ENCODE measurements at places on chromosomes 16 and 17. TPM values are rescaled to one million over a fixed set of nuclear protein-coding genes. Genes with fewer than 3 reads are reported as not detected.
A peak's percentile ranks its signal among the peaks of the same experiment; 100 is the strongest.

The MAP2K4 gene
- polyA plus RNA-seq: 32.9 TPM

The KRTAP4-3 gene
- polyA plus RNA-seq: not detected

The ABCC6 gene
- polyA plus RNA-seq: 3.7 TPM

The LITAF gene
- polyA plus RNA-seq: 190 TPM

The C16orf96 gene
- polyA plus RNA-seq: not detected

The SLC5A11 gene
- not detected for polyA plus RNA-seq

The ODAD4 gene
- 0.47 TPM for polyA plus RNA-seq

The CCDC137 gene
- 10.9 TPM for polyA plus RNA-seq

The VEZF1 gene
- polyA plus RNA-seq: 38.9 TPM

The ALDH3A1 gene
- polyA plus RNA-seq: 0.14 TPM

The CDC42EP4 gene
- polyA plus RNA-seq: 23.1 TPM

The CCL18 gene
- not detected for polyA plus RNA-seq

The SOX8 gene
- polyA plus RNA-seq: not detected

The HBQ1 gene
- polyA plus RNA-seq: not detected

The KRTAP9-1 gene
- not detected for polyA plus RNA-seq

The FOXC2 gene
- polyA plus RNA-seq: 1.6 TPM

The KRT12 gene
- not detected for polyA plus RNA-seq

The PIRT gene
- polyA plus RNA-seq: not detected

The ADGRG3 gene
- polyA plus RNA-seq: not detected

The C17orf107 gene
- 1.0 TPM for polyA plus RNA-seq

DNA sequence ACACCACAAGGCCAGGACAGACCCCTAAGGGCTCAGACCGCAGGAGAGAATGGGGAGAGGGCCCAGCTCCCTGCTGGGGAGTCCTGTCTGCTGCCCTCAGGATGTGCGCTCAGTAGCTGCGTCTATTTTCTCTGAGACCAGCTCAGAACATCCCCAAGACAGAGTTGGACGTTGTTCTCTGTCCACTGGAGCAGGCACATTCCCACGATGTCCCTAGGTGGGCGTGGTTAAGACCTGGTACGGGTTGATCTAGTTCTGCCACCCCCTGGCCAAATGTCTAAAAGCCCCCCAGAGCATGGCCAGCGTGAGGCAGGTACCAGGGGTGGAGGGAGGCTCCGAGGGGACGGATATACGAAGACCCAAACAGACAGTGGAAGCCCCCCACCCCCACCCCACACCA, 842 bp upstream of the CALB2 start:
- DNase-seq: no peak

DNA sequence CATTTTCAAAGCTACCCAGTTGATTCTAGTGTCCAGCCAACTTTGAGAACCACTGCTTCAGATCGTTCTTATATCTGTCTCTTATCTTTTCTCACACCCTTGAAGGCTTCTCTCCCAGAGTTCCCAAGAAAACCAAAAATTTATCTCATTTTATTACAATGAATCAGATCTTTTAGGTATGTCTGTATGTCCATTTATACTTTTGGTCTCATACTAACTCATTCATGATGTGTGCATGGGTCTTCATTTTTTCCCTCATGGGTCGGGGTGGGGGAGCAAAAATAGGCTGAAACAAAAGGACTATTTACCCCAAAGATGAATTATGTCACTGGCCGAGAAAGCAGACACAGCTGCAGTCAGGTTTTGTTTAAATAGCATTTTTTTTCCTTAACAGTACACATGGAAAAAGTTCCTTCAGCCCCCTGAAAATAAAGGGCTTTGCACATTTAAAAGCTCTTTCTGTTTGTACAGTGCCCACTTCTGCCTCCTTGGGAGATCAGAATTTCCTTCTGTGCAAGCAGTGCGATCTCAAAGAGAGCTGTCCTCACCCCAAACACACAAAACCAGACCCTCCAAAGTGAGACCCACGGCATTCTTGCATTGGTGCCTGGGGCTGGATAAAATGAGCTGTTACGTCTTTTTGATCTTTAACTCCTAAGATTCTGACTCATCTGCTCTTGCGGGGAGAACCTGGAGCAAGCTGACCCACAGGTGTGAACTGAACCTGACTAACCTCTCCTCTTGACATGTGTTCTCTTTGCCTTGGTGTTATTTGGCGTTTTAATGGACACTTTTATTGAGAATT, 251.2 kb upstream of the ELAC2 start:
- no peak for DNase-seq

GRCh38 chr17:66488864-66489263, 186.5 kb downstream of the PRKCA start:
- DNase-seq: no peak

DNA sequence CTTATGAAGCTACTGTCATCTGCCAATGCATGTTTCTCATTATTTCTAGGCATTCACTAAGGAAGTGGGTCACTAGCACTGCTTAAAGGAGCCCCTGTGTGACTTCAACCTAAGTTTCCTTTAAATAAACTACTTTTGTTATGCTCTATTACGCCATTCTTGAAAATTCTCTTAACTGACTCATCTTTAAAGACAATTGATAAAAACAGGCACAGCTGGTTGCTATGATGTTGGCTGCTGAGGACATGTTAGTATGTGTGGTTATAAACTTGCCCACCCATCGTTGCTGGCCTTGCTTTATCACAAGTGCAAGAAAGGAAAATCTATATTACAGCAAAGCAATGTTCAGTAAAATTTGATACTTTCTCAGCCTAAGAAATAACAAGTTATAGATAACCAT, 75.8 kb upstream of the CNTNAP4 start:
- peak; percentile 2 for DNase-seq

DNA sequence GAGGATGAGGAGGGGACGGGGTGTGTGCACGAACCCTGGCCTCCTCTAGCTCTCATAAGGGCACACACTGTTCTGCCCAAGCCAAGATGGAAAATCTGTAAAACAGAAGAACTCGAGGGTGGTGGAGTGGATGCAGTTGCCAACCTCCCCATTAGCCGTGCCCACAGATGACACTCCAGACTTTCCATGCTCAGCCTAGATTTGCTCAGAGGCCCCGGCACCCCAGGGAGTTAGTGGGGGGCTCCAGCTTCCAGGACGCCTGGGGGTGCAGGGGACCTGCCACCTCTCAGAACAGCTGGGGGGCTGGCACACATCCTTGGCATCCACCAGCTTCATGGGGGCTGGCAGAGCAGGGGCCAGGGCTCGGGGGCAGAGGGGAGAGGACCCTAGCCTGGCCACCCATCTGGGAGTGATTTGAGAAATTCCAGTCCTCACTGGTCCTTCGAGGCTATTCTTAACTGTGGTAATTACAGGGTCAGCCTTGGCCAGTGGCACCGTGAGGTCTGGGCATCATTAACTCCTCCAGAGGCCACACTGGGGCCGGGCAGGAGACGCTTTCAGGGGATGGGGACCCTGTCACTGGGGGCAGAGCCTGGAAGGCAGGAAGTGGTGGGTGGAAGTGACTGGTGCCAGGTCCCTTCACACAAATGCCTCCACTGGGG, 14.3 kb downstream of the VASN start:
- no peak for DNase-seq

DNA sequence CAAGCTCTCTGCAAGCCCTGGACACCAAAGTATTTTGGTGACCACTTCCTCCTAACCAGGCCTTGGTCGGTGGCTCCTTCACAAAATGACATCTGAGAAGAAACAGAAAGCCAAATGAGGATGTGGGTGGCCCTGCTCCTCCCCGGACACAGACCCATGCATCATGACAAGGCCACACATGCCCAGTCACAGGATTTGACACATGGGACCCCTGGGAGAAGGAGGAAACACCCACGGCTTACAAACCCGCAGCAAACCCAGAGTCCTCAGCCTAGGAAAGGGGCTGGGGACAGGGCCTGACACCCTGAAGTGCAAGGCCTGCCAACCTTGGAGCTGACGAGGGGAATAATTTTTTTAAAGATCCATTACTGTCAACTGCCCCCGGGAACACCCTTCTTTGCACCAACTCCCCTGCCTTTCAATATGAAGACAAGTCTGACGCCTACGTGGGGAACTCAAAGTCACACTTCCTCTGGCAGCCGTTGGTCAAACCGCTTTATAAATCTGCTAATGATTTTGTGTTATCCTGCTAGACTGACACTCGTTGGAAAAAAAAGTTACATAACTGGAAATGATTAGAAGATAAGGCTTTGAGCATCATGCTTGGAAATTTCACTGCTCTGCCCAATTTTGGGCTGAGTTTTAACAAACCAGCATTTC, 41.3 kb downstream of the GAS7 start:
- DNase-seq: no peak

- DNase-seq: no peak
Measured at GRCh38 chr17:1398931-1399678, 917 bp downstream of the YWHAE start.

GRCh38 chr17:40517286-40517662, 15.9 kb upstream of the TNS4 start:
- DNase-seq: no peak

GRCh38 chr17:1641065-1641403, 4.5 kb downstream of the SCARF1 start:
- DNase-seq: no peak

GRCh38 chr16:23952128-23952970, 116.6 kb downstream of the PRKCB start:
- DNase-seq: no peak

- no peak for DNase-seq
Measured at GRCh38 chr16:88066680-88067529, 115.7 kb downstream of the BANP start.

DNA sequence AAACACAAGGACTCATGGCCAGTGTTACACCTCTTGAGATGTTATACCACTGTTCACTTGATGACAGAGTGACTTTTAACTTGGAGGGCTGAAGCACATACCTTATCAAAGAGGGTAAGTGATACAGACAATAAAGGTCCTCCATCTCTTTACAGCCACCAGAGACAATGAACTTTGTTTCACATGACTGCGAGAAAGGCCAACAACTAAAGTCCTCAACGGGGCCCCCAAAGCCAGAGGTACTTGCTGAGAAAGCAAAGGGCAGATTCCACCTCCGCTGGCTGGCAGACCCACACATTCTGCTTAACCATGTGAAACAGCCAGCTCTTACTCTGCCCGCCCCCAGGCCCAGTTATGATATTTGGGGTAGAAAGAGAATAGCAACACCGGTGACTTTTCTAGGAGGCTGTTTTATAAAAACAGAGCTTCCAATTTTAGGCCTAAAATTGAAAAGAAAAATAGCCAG, 21.4 kb downstream of the DCUN1D3 start:
- DNase-seq: no peak

- DNase-seq: no peak
Measured at GRCh38 chr16:11620243-11621003, 33.7 kb upstream of the LITAF start.

DNA sequence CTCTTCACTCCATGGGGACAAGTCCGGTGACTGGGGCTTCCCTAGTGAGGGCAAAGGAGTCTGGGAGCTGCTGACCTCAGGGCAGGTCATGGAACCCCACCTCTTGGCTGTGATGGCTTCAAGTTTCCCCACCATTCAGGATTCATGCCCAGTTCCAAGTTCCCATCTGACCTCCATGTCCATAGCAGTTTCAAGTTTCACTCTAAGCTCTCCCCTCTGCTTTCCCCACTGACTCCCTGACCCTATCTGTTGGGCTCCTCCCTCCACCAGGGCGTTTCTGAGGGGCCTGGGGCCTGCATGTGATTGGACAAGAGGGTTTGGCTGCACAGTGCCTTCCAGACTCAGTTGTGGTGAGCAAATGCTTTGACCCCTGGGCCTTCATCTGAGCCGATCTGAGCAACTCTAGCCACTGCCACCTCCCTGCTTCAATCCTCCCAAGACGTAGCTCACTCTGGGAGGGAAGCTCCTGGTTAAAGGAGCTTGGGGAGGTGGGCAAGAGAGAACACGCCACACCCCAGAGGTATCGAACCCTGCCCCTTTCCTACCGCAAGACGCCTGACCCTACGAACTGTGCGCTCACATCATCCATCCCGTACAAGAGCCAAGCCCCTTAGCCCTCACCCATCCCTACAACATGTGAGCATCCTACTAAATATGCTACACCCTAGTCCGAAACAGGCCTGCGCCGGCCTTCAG, 8.3 kb downstream of the ZNF629 start:
- DNase-seq: no peak

DNA sequence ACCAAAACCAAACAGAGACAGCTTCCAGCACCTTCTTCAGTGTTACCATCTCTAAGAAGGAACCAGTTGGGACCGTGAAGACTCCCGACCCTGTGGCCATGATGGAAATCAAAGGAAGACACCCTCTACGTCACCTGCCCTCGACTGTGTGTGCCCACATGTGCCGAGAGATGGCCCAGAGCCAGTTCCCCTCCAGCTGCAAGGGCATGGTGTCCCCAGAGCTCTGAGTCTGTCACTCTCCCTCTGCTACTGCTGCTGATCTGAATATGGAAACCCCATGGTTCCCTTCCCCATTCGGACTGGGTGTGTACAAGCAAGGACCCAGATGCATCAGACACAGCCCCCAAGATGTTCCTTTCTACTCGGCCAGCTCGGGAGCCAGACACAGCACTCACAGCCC, 76.4 kb downstream of the SOCS1 start:
- no peak for DNase-seq

GRCh38 chr17:40903129-40903847, 18.2 kb upstream of the KRT20 start:
- DNase-seq: no peak

- no peak for DNase-seq
Measured at GRCh38 chr17:35605678-35606077, 18.6 kb downstream of the AP2B1 start.

GRCh38 chr16:67879936-67880335, 4.7 kb upstream of the NRN1L start:
- no peak for DNase-seq

- DNase-seq: no peak
Measured at GRCh38 chr16:72646615-72647014, 401.3 kb downstream of the ZFHX3 start.

- no peak for DNase-seq
Measured at GRCh38 chr17:74332763-74333283, 6.8 kb downstream of the KIF19 start.

GRCh38 chr16:17467923-17468540, 2.7 kb downstream of the XYLT1 start:
- DNase-seq: peak; percentile 32

- no peak for DNase-seq
Measured at GRCh38 chr17:32264140-32264799, 1.4 kb upstream of the RHBDL3 start.

- DNase-seq: no peak
Measured at GRCh38 chr16:49462989-49463371, 89.4 kb downstream of the C16orf78 start.

GRCh38 chr17:33942414-33942813, 312.7 kb upstream of the CCL2 start:
- no peak for DNase-seq

GRCh38 chr17:76276461-76277299, 11.5 kb downstream of the UBALD2 start:
- no peak for DNase-seq

Measured in AG04450 (cell line).